ENCODE measurements at places on chromosomes 3 and 15.

- DNase-seq = no peak
These were observed 63.4 kb upstream of the LINGO1 start for GRCh38 chr15:77695961-77696582.

DNA sequence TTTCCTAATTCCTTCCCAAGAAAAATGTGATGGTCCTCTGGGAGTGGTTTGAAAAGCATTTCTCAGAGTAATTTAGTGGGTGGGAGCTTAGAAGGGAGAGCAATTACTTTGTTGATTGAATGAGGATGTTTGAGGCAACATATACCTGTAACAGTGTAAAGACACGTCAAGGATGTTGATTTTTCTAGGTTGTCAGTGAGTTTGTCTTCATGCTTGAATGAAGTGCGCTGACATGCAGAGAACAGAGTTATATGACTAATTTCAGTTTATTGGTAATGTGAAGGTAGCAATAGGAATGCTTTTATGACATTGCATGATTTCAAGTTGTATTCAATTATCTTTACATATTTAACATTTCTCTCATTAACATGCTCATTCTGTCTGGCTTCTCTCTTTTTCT lies 286.9 kb downstream of the NFKBIZ start:
- no peak for DNase-seq

DNA sequence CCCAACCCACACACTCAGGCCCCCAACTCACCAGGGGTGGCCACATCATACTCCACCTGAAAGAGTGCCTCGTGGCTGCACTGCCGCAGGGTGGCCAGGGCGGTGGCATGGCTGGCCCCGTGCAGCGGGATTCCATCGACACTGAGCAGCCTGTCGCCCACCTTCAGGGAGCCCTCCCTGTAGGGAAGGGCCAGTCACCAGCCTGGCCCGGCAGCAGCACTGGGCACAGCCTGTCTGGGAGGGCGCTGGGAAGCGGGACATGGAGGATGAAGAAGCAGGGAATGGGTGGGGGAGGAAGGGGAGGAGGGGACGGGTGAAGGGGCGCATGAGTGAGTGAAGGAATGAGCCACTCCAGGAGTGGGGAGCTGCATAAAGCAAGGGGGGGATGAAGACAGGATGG lies 18.5 kb downstream of the GRIP2 start:
- no peak for DNase-seq

- no peak for DNase-seq
These were observed 8.2 kb downstream of the IGDCC3 start for GRCh38 chr15:65369651-65370050.

GRCh38 chr15:74839526-74840395 lies 3.2 kb downstream of the ULK3 start:
- no peak for DNase-seq

- DNase-seq = peak; percentile 40
These were observed 319.6 kb downstream of the ZBTB20 start for GRCh38 chr3:114827495-114827894.

GRCh38 chr15:59268852-59269407 lies 62.3 kb downstream of the LDHAL6B start:
- no peak for DNase-seq

DNA sequence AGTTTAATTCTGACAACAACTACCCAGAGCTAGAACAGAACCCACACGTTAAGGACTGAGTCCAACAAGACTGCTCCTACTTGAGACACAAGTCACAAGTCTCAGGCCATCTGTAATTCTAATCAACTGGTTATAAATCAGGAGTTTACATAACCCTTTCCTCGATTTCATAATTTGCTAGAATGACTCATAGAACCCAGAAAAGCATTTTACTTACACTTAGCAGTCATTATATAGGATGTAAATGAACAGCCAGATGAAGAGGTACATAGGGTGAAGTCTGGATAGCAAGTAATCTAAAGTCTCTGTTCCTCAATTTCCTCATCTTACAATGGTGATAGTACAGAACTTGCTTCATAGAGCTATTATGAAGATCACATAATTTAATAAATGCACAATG lies 1018.2 kb downstream of the DIPK2A start:
- DNase-seq = no peak

DNA sequence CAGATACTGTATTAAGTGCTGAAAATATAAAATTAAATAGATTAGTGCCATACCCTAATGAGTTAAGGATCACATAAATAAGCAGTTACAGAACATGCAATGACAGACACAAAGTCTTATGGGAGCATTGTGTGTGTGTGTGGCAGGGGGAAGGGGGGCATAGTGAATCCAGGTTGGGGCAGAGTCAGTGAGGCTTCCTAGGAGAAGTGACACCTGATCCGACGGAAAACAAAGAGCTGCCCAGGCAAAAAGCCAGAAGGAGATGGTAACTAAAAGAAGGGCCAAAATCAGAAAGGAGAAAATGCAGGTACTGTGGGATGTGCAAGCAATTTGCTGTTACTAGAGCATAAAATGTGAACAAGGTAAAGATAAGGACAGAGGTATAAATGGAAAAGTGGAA lies 80.1 kb upstream of the CHRM5 start:
- DNase-seq = no peak

DNA sequence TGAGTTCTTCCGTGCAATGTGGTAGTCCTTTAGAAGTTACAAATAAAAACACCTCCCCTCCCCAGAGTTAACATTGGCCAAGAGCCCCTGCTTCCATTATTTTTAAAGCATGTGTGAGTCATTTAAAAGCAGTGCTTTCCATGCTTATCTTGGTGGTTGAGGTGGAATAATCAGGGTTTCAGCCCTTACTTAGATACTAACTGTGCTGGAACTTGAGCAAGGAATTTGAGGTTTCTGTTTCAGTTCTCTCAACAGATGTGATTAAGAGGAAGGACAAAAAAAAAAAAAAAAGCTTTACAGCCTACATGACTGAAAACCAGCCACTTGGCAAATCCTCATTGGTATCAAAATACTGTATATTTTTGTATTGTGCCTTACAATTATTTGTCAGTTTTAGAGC lies 64.5 kb downstream of the CGNL1 start:
- DNase-seq = no peak

DNA sequence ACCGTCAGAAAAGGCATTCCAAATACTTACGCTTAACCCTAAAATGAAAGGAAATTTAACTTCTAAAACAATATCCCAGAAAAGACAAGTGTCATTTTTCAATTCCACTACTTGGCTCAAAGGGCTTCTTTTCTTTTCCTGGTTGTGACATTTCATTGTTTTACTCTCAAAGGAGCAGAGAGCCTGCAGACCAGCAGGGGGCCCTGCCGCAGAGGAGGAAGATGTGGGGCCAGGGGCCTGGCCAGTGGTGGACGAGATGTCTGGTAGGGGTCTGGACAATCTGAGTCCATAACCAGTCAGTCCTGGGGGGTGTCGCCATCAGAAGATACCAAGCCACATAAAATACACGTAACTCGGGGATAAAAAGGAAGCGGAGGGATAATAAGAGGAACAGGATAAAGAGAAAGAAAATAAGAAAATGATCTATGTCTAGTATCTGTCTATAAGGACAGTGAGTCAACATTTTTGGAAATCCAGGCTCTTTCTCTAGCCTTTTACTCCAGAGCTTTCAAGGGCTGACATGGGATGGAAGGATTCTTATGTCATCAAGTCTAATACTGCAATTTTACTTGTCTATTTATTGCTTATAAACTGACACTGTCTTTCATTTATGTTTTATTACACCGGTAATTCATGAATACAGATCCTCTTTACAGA lies 54.2 kb upstream of the ARHGEF3 start:
- peak; percentile 66 for DNase-seq

- DNase-seq = no peak
These were observed 432.2 kb upstream of the LMCD1 start for GRCh38 chr3:8069471-8069870.

GRCh38 chr3:151724576-151725562 lies 8.9 kb upstream of the AADACL2 start:
- DNase-seq = no peak

GRCh38 chr3:44995142-44995770 lies 19.2 kb downstream of the EXOSC7 start:
- DNase-seq = no peak

- DNase-seq = peak; percentile 6
These were observed 532 bp downstream of the B4GALT4 start for GRCh38 chr3:119240101-119240590.

DNA sequence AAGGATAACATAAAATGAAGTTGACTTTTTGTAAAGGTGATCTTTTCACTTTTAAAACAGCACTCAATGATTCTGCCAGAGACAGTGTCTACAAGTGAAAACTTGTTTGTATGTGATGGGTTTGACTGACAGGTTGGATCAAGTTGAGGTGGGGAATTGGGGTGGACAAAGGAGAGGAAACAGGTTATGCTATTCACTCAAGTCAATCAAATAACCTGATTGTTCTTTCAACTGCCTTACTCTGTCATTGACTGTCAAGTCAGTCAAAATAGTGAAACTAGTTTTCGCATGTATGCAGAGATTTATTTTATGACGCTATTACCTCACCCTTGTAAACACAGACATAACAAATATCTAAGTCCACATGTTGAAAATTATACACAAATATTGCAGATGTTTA lies 187.7 kb downstream of the ROBO2 start:
- no peak for DNase-seq

- no peak for DNase-seq
These were observed 287.6 kb upstream of the ICE2 start for GRCh38 chr15:60766391-60767128.

DNA sequence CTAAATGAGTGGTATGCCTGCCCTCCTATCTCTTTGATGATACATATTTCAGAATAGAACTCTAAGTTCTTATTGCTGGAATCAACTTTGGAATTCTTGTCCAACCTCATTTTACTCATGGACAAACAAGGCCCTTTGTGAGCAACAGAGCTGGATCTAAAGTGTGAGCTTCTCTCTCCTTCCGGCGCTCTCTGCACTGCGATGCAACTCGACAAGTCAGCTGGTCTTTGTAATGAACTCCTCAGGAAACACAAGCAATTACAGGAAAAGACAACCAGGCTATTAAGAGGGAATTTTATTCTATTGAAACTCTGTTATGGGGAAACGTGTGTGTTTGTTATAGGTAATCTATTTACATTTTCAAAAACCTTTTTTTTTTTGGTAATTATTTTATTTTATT lies 20.3 kb upstream of the NRROS start:
- peak; percentile 46 for DNase-seq

DNA sequence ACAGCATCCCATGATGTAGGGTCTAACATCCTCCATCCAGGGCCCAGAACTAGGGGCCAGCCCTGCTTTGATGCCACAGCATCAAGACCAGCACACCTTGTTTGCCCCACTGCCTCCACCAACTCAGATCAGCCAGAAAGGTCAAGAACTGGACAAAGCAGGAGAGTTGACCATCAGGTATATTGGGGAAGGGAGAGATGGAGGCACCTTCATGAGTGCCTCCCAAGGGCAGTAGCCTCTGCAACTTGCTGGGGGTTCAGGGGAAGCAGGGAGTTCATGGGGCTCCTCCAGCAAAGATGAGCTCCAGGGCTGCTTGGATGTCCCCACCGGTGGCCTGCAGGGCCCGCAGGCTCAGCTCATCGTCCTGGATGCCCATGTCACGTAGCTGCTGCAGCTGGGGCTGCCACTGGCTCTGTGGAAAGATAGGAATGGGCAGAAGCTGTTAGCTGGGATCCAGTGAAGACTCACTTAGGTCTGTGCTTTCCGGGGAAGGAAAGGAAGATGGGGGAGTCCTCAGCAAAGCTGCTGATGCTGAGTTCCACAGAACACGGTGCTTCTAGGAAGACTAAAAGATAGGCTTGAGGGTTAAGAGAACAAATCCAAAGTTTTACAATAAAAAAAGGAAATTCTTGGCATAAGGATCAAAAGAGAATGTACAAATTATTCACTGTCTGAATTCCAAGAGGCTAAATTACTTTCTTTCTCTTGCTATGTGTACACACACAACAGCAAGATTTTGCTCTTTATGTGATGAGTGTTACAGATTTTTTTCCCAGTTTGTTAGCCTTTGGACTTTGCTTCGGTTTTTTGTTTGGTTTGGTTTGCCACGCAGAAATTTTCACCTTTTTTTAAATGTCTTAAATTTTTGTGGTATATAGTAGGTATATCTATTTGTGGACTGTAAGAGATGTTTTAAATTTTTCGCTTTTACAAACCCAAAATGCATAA lies 12.3 kb upstream of the SEMA7A start:
- DNase-seq = no peak

All from kidney capillary endothelial cell (primary cell).